ENCODE measurements at places on chromosomes 5 and 9.

DNA sequence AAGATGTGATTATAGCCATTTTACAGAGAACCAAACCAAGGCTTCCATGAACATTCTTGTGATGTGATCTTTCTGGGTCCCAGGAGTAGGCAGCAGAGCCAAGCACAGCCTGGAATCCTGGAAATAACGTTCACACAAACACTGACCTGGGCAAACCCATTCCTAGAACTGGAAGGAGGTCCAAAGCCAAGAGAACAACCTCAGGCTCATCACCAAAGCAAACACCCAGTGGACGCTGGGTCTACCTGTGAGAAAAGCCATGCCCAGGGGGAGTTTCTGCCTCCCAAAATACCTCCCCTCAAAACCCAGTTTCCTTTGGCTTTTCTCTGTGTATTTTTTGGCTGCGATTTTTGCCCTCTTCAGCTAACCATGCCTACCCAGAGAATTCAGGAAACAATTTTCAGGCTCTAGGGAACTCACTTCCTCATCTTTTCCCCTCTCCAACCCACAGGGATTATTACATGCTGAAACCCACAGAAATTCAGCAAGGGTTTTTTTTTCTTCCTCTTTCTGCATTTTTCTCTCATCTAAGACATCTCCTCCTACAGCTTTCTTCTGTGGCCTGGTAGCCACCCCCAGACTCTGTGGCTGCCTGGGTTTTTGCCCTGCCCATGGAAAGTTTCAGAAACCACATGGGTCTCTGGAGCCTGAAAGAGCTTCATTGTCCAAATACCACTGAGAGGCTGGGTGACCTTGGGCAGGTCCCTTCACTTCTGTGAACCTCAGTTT is 75.0 kb downstream of the TNC start:
- no peak for DNase-seq

DNA sequence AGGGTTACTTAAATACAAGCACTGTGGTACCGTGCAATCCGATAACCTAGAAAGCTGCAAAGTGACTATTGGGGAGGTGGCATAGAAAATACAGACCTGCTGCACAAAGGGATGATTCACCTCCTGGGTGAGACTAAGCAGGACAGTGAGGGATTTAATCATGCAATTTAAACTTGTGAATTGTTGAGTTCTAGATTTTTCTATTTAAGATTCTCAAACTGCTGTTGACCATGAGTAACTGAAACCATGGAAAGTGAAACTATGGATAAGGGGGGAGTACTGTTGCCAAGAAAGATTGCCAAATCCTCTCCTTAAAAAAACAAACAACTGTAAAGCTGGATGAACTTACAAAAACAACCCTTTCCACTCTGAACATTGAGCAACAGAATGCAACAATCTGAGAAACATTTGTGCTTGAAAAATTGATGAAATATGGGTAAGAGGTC is 61.5 kb upstream of the NUDT12 start:
- no peak for DNase-seq

DNA sequence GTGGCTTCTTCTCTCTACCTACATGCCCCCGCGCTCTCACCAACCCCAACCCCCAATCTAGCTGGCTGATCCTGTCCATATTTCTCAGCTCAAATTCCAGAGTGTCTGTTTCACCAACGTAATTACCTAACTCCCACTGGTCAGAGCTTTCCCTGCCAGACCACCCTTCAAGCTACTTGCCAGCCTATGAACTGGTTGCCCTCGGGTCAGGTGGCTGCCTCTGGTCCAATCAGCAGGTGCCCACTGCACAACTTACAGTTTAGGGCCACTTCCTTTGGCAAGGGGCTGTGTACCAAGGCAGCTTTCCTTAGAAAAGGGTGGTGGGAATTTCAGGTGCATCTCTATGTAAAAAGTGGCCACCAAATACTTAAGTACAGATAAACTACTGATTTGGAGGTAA is 92.2 kb upstream of the SLC30A5 start:
- no peak for DNase-seq

GRCh38 chr9:36598273-36598672 is 25.6 kb downstream of the MELK start:
- DNase-seq, result no peak

DNA sequence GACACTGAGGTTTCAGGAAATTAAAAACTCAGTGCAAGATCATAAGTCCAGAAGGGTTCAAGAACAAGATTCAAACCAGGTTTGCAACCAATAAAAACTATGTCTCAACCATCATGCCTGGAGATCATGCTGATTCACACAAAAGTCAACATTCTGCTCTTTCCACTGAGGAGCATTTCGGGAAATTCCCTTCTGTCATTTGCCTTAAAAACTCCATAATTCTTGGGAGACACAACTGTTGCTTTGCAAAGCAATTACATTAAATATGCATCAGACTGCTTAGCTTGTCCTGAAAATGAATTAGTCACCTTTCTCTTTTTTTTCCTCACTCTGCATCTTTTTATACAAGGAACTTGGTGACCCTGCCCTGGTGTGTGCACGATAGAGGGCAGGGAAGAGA is 275.9 kb upstream of the ZNF462 start:
- no peak for DNase-seq

GRCh38 chr5:84715091-84715490 is 330.4 kb upstream of the EDIL3 start:
- DNase-seq, result no peak

DNA sequence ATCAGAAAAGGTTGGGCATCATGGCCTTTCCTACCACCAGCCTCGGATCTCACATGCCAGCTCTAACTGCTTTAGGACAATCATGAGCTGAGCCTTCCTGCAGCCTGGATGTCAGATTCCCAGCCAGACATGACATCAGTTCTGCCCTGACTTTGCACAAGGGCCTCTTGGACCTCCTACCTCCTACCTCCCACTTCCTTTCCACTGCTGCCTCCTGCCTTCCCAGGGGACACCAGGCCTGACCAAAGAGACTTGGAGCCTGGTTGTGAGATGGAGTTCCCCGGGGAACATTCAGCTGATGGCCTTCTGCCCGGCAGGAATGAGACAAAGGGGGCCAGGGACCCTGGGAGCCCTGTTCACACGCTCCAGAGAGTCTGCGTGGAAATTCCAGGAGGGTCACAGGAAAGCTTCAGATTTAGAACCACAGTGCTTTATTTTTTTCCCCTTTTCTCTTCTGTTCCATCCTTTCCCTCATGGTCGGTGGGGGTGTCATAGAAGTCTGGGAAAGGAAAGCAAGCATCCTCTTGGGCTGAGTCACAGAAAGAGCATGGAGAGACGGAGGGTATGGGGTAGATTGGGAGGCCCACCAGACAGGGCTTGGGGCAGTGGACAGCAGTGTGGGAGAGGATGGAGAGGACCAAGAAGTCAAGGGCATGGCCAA is 35.4 kb upstream of the IL17B start:
- DNase-seq, result no peak

GRCh38 chr5:44640945-44641456 is 167.7 kb upstream of the MRPS30 start:
- no peak for DNase-seq

GRCh38 chr5:64883912-64884311 is 115.2 kb downstream of the CWC27 start:
- no peak for DNase-seq

DNA sequence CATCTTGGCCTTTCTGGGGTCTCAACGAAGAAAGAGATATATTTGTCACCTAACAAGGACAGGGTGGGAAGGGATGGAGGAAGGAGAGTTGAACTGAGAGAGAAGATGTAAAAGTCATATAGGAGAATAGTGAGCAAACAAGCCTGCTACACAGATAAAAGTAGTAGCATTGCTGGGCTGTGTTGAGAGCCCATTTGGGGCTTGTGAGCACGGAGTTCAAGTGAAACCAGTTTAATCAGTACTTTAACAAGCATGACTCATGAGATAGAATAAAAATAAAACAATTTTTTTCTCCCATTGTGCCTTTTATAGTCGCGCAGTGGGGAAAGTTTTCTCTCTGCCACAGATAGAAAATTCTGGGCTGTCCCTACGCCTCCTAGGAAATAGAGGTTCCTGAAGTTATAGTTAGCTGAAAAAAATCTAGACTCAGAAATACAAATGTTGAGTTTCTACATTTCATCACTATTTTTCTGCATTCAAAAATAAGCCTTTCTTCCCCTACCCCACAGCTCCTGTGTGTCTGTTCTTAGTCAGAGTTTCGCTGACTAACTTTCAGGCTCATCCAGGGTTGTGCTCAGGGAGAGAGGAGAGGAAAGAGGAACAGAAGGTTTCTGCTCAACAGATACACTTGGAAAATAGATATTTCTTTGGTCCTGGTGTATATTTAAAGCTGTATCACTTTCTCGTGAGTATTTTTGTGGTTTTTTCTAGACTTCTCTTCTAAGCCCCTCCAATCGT is 395.8 kb upstream of the ADAMTSL1 start:
- DNase-seq, result no peak

GRCh38 chr5:116759860-116760640 is 185.4 kb upstream of the SEMA6A start:
- DNase-seq, result no peak

GRCh38 chr5:27906931-27907601 is 868.7 kb upstream of the CDH9 start:
- DNase-seq, result no peak

DNA sequence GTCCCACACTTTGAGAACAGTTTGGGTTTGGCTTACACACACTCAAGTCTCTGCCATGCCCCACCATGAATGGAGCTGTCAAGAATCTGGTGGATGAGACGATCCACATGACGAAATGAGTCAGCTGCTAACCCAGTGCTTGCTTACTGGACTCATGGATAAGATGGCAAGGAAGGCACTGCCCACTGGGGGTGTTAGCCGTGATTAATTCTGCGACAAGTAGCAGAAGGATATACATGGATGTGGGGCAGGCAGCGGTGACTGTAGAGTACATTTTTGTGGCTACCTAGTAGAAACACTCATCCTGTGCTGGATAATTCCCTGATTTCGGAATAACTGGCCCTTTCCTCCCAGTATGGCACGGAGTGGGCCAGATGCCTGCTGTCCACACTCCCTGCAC is 77.5 kb downstream of the SPATA31C2 start:
- no peak for DNase-seq

GRCh38 chr5:8196061-8196460 is 327.1 kb downstream of the MTRR start:
- DNase-seq, result no peak

DNA sequence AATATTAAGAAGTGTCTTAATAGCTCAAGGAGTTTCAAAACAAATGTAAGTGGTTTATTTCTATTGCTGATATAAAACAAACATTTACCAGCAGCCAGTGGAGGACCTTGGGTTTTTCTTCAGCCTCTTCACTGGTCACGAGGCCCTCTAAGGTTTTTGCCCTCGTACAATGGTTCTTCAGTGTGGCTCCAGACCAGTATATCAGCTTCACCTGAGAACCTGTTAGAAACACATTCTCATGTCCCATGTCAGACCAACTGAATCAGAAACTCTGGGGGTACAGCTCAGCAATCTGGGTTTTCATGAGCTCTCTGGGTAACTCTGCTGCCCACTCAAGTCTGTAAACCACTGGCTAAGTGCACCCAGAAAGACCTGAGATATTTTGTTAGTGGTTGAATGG is 12.9 kb downstream of the WWC1 start:
- no peak for DNase-seq

GRCh38 chr5:71810023-71810422 is 90.9 kb downstream of the CARTPT start:
- DNase-seq, result no peak

GRCh38 chr9:121652021-121652837 is 795 bp downstream of the DAB2IP start:
- no peak for DNase-seq

- DNase-seq, result no peak
Observed at GRCh38 chr5:100900142-100900795, 2.8 kb downstream of the ST8SIA4 start.

- DNase-seq, result no peak
Observed at GRCh38 chr9:16105168-16106020, 552.6 kb downstream of the CCDC171 start.

GRCh38 chr5:116650544-116650943 is 75.9 kb upstream of the SEMA6A start:
- DNase-seq, result no peak

- DNase-seq, result no peak
Observed at GRCh38 chr9:128077847-128078503, 9.9 kb downstream of the SLC25A25 start.

- DNase-seq, result no peak
Observed at GRCh38 chr5:150411245-150411979, 1.3 kb downstream of the CD74 start.

DNA sequence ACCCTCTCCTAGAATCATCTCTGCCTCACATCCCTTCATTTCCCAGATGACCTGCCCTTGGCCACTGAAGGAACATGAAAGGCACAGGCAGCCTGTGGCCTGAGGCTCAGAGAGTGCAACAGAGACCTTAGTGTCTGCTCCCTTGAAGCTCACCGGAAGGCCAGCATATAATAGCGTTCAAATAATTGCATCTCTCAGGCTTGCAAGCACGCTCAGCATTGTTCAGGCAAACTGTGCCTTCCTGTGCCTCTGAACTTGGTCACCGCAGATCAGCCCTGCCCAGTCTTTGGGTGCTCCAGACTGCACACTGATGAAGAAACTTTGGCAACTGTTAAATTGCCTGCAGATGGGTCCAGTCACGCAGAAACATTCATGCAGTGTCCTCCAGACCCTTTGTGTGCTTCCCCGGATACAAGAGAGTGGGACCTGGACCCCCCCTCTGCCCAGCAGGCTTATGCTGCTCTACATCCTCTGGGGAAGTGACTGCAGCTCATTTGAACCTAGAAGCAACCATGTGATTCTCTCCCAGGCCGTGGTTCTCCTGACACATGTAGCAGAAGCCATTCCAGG is 216.0 kb upstream of the ANKRD55 start:
- DNase-seq, result no peak

DNA sequence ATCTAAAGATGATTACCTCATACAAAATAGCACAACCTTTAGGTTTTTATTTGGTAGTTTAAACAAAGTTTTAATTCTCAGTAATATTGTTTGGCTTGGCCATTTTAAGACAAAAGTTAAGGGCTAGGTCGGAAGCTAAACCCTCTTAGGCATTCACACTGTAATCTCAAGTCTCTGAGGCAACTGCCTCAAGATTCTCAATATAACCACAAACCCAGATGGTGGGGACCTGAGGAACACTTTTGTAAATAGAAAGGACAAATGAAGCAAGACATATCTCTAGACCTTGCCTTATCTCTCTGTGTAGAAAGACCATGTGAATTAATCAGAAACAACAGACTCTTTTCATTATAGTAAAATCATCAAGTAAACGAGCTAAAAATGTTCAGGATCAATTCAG is 500.2 kb upstream of the CDH6 start:
- no peak for DNase-seq

GRCh38 chr5:122310889-122311288 is 1.1 kb upstream of the SNCAIP start:
- no peak for DNase-seq

DNA sequence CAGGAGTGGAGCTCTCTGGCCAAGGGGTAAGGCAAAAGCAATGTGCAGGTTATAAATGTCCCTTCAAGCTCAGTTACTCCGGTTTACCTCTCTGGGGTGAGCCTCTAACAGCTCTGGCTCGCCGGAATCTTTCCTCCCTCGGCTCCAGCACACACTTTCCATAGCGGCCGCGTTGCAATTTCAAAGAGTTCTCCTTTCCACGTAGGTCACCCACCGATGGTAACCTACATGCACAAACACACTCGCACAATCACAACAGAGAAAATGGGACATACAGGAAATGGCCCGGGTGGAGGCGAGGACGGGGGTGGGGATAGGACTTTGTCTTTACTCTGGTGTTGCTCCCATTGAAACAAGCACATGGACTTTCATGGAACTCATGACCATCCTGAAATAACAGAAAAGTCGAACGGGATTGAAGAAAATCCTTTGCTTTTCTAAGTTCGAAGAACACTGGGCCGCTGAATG is 1.2 kb downstream of the LHFPL2 start:
- no peak for DNase-seq
